ENCODE measurements at places on chromosomes 2 and 18.

DNA sequence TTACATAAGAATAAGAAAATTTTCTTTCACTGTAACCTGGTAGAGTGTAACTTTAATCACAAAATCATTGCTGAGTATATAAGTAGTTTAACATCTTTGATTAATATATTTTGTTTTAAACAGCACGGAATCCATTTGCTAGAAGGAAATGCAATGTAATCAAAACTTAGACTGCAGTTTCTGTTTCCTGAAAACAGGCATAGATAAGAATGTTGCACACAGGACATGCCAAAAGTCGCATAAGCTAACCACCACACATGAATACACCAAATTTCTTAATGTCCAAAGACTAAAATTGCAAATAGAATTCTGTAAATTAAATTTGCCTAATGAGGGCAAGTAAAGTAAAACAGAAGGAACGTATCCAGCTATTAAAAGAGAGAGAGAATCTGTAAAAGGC lies 51.0 kb upstream of the SERPINB2 start:
- no peak for DNase-seq

- DNase-seq = no peak
Measured at GRCh38 chr2:198157314-198157713, 352.9 kb downstream of the PLCL1 start.

GRCh38 chr2:226796840-226797288 lies 2.8 kb downstream of the IRS1 start:
- DNase-seq = no peak

GRCh38 chr2:101199251-101199791 lies 48.1 kb upstream of the TBC1D8 start:
- no peak for DNase-seq

- DNase-seq = no peak
Measured at GRCh38 chr2:94873362-94874276, 2.4 kb downstream of the TEKT4 start.

DNA sequence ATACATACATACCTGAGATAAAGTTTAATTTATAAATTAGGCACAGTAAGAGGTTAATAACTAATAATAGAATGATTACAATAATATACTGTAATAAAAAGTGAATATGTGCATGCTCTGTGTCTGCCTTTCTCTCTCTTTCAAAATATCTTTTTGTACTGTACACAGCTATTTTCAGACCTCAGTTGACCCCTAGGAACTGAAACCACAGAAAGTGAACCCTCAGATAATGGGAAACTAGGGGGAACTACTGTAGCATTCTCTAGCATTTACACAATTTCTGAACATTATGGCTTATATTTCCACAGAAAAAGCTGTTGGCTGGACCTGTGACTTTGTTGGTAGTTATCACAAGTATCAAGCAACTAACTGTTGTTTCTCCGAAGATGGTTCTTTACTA lies 25.9 kb downstream of the WDR75 start:
- no peak for DNase-seq

GRCh38 chr18:70195852-70196434 lies 9.5 kb downstream of the RTTN start:
- peak; percentile 36 for DNase-seq

- DNase-seq = peak; percentile 17
Measured at GRCh38 chr2:119366161-119366648, 429 bp downstream of the C2orf76 start.

DNA sequence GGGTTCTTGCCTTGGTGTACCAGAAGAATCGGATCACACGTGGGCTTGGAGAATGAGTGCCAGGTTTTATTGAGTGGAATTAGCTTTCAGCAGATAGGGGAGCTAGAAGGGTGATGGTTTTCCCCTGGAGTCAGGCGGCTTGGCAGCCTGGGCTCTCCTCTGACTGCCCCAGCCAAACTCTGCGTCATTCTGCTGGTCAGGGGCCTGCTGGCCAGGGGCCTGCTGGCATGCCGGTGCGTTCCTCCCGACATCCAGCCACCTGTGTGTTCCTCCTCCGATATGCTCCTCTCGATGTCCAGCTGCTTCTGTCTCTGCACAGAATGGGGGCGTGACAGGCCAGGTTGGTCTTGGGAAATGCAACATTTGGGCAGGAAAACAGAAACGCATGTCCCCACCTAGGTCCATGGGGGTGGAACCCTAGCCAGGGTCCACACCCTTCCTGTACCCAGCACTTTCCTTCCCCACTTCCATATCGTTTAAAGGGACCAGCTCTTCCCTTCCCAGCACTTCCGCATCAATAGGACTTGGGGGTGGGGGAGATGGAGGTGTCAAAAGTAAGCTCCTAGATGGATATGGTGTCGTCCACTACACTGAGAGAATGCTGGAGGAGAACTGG lies 85.3 kb downstream of the VWA3B start:
- DNase-seq = no peak

GRCh38 chr2:204726831-204727230 lies 181.6 kb downstream of the PARD3B start:
- no peak for DNase-seq

GRCh38 chr2:148106331-148106730 lies 85.4 kb downstream of the MBD5 start:
- DNase-seq = no peak

- no peak for DNase-seq
Measured at GRCh38 chr18:8730080-8730827, 24.9 kb downstream of the MTCL1 start.

DNA sequence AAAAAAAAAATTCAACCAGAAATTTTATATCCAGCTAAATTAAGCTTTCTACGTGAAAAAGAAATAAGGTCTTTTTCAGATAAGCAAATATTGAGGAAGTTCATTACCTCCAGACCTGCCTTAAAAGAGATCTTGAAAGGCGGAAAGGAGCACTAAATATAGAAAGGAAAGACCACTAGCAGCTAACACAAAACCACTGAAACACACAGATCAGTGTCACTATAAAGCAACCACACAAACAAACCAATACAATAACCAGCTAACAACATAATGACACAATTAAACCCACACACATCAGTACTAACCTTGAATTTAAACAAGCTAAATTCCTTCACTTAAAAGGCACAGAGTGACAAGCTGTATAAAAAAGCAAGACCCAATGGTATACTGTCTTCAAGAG lies 958.3 kb downstream of the TSN start:
- no peak for DNase-seq

DNA sequence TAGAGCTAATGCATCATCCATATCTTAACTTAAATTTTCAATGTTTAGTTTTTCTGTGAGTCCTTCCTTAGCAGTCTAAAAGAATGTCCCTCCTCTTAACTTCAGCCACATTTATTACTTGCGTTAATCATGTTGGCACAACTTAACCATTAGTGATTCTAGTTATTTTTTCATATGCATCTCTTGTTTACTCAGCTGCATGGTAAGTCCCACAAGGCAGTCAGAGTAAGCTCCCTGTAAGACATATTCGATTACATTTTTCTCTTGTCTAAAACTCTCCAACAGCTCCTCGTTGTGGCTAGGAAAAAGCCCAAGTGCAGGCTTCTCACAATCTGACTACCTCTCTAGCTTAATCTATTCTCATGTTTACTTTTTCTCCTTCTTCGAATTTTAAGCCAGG lies 2045.3 kb upstream of the PIK3C3 start:
- DNase-seq = no peak

DNA sequence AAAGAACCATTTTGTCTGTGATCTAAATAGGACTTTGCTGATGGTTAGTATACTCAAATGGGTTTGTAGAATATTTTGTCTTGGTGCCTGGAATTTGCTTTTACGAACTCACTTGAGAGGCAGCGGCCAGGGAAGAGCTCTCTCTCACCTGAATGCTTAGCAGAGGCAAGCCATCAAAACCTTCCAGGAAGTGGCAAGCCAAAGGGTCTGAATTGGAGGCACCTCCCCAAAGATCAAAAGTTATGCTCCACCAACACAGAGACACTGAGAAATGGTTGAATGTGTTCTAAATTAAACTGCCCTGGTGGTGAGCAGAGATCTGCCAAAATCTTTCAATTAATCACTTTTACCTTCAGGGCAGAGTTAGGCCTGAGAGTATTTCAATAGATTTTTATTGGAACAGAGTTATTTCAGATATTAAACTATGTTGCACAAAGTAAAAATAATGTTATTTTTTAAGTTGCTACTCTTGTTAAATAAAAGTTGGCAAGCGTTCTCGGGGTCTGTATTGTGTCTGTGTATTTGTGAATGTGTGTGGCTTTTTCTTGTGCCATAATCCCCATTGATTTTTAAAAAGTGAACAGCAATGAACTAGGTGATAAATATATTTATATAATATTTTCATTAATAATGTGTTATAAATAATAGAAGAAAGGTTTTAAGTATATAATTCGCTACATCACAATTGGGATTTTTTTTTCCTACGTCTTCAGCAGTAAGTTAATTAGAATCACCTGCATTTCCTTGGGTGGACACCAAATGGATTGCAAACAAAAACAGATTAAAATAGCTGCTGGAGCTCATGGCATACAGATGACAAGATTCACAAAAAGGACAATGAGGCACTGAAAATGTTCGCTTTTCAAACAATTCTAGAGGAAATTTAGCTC lies 416.1 kb downstream of the ARHGAP15 start:
- DNase-seq = peak; percentile 20

- no peak for DNase-seq
Measured at GRCh38 chr18:73768043-73768442, 379.6 kb downstream of the FBXO15 start.

DNA sequence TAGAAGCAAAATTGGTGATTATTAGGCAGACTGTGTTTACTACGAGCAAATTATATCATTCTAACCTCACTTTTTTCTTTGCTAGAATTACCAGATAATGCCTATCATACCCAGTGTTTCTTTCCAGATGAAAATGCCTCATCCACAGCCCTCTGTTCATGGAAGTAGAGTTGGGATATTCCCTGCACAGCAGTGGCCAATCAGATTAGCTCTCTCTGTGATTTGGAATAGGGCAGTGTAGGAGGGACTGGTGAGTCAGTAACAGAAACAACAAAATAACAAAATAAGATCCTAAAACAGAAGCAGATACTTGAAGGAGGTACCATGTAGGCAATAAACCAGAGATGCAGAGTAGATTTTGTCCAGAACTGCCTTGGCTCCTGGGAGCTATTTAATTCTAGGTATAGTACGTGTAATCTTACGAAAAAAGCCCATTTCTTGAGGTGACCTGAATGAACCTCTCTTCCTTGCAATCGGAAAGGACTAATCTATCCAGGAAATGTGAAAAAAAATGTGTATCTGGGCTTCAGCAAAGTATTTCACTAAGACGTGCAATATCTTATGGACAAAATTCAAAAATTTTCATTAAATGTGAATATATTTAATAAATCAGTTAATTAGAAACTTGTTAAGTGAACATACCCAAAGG lies 18.4 kb upstream of the TMEM17 start:
- DNase-seq = no peak

DNA sequence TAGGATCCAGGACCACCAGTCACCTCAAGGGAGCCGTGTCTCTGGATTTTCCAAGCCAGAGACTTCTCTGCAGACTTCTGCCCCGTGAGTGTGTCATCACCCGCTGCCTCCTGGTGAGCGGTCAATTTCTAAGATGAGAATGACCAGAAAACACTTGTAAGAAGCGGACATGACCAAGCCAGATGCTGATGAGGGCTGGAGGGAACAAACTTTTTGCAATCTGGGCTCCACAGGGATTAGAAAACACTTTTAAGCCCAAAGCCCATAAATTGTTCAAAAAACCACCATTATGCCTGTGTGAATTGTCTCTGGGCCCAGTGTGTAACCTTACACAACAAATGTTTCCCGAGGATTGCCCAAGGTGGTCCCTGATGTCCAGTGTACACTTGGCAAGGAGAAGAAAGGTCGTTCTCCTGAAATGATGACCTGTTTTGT lies 5.3 kb upstream of the NPPC start:
- DNase-seq = no peak

DNA sequence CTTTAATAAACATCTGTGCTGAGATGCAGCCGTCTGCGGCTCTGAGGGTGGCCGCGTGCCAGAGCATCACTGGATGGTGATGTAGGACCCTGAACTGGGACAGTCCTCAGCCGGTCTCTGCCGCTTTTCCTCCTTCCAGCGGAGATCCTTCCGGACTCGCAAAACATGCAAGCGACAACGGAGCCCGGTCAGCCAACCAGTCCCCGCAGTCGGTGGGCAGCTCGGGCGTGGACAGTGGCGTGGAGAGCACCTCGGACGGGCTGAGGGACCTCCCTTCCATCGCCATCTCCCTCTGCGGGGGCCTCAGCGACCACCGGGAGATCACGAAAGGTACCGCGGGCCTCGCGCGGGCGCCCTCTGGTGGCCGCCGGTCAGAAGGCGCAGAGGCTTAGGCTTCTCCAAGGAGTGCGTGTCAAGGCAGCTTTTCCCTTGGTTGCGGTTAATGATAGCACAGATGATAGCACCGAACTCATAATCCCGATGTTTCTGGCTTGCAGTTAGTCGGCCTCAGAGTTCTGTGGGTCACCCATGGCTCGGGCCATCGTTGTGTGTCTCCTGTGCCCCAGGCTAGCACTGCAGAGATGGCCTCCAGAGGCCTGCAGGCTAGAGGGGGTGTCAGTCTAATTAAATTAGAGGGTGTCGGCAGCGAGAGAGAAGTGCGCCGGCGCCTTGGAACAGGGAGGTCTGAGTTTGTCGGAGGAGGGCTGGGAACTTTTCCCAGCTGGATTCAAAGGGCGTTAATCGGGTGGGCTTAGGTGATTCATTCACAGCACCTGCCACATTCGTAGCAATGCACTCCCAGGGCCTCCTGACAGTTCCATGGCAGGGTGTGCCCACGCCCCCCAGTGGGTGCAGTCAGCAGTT lies 38.5 kb downstream of the LPIN1 start:
- DNase-seq = peak; percentile 48

DNA sequence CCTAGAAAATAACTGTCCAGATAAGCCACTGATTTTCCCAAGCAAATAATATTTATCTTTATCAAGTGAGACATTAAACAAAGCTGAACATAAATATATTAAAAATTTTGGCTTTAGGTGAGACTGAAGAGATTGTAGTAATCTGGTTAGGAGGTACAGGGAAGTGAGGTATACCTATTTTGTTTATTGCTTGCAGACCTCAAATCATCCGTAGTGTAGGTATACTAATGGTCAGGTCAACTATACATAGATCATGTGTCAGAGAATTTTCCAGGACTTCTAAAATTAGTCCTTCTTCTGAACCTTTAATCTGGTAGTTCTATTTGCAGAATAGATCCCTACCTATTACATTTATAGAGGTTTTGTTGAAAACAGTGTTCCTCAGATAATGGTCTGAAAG lies 41.5 kb downstream of the SP140 start:
- no peak for DNase-seq

DNA sequence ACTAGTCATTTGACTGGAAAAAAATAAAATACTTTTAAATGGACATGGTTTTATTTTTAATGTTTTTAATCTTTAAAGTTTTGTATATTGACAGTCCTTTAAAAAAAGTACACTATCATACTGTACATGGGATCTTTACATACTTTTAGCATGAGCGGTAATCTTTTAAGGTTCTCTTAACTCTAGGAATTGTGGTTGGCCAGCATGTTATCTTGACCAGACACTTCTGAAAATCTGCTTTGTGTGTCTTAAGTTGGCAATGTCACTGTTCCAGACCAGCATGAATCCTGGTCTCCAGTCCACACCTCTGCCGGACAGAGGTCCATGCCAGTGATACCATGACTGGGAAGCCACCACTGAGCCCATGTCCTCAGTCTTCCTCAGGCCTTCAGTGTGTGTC lies 17.7 kb downstream of the ITGB1BP1 start:
- DNase-seq = no peak

- DNase-seq = peak; percentile 51
Measured at GRCh38 chr2:198127627-198128026, 323.2 kb downstream of the PLCL1 start.

- DNase-seq = no peak
Measured at GRCh38 chr2:33552758-33553461, 46.2 kb downstream of the FAM98A start.

All from CD4-positive, alpha-beta T cell treated with Interleukin-12 subunit alpha and Interleukin-12 subunit beta, for 1 hour (primary cell).